ENCODE measurements at places on chromosomes 6 and 20.

- no peaks in the 10 kb centered on the region for H3K36me3 ChIP-seq
- DNase-seq: no peak
- H3K27me3 ChIP-seq: peaks cover 16% of the 10 kb centered on the region
- H3K4me3 ChIP-seq: no peak overlapping the region
- H3K4me1 ChIP-seq: no peaks in the 10 kb centered on the region
- H3K27ac ChIP-seq: no peak overlapping the region
Measured at GRCh38 chr6:163701762-163702161, 287.2 kb downstream of the QKI start.

- DNase-seq: no peak
- H3K4me1 ChIP-seq: no peaks in the 10 kb centered on the region
- H3K36me3 ChIP-seq: no peaks in the 10 kb centered on the region
- H3K27me3 ChIP-seq: peaks cover 25% of the 10 kb centered on the region
Measured at GRCh38 chr6:110329714-110330436, 28.3 kb downstream of the METTL24 start.

GRCh38 chr20:38471245-38471644 is 1.4 kb upstream of the RALGAPB start:
- H3K27ac ChIP-seq: no peak overlapping the region
- no peak overlapping the region for H3K4me3 ChIP-seq
- peaks cover 30% of the 10 kb centered on the region for H3K4me1 ChIP-seq

DNA sequence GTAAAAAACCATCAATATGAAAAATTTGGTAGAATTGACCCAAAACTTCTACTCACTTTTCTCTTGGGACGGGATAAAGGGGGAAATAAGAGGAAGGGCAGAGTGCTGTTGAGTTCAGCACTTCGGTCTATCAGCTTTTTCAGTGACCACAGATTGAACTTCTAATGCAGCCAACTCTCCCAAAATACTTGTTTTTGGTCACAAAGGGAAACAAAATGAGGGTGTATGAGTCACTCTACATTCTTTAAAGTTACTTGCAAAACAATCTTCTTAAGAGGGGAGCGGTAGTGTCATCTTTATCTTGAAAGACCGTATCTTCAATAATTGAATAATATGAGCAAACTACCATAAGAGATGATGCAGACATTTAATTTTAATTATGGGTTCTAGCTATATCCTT is 661.3 kb downstream of the CD109 start:
- no peaks in the 10 kb centered on the region for H3K4me1 ChIP-seq
- no peaks in the 10 kb centered on the region for H3K36me3 ChIP-seq
- no peak for DNase-seq
- no peaks in the 10 kb centered on the region for H3K27me3 ChIP-seq

- no peak overlapping the region for H3K4me3 ChIP-seq
- no peak for DNase-seq
- no peaks in the 10 kb centered on the region for H3K27me3 ChIP-seq
- no peak overlapping the region for H3K27ac ChIP-seq
- H3K36me3 ChIP-seq: no peaks in the 10 kb centered on the region
- no peaks in the 10 kb centered on the region for H3K4me1 ChIP-seq
Measured at GRCh38 chr6:82602776-82603175, 239.2 kb downstream of the TPBG start.

DNA sequence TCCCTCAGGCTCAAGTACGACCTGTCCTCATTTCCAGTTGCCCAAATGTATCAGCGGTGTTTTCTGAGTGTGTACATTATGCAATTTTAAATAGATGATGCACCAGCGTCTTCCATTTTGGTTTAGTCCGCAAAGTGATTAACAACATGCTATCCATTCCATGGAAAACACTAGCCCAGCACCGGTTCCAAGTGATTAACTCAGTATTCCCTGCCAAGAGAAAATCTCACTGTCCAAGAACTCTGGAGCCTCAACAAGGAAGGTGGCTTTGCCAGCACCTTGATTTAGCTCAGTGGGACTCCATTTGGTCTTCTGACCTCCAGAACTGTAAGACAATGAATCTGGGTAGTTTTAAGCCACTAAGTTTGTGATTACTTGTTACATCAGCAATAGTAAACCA is 107.2 kb downstream of the FOXC1 start:
- no peak overlapping the region for H3K4me3 ChIP-seq
- no peaks in the 10 kb centered on the region for H3K27me3 ChIP-seq
- DNase-seq: no peak
- H3K4me1 ChIP-seq: no peaks in the 10 kb centered on the region
- H3K36me3 ChIP-seq: peaks cover 2% of the 10 kb centered on the region

- DNase-seq: no peak
- no peak overlapping the region for H3K27ac ChIP-seq
- no peak overlapping the region for H3K4me3 ChIP-seq
- H3K4me1 ChIP-seq: no peaks in the 10 kb centered on the region
Measured at GRCh38 chr6:100188754-100189153, 194.7 kb upstream of the MCHR2 start.

- H3K4me1 ChIP-seq: no peaks in the 10 kb centered on the region
- H3K27me3 ChIP-seq: peaks cover 26% of the 10 kb centered on the region
- H3K4me3 ChIP-seq: no peak overlapping the region
- DNase-seq: no peak
- H3K36me3 ChIP-seq: no peaks in the 10 kb centered on the region
Measured at GRCh38 chr20:19867940-19868371, 109.9 kb downstream of the RIN2 start.

DNA sequence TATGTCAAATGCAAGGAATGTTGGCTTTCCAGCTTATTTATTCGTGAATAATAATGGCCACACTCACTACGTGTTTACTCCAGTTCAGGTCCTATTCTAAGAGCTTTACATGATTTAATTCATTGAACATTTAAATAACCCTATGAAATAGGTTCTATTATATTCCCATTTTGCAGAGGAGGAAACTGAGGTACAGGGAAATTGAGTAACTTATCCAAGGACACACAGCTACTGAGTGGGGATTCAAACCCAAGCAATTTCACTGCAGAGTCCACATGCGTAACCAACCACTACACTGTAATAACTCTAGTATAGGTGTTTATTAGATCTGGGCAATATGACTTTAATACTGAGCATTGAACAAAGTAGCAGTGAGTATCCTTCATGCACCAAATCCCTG is 12.3 kb upstream of the SLC13A3 start:
- DNase-seq: no peak
- H3K4me1 ChIP-seq: no peaks in the 10 kb centered on the region
- peaks cover 2% of the 10 kb centered on the region for H3K36me3 ChIP-seq
- no peak overlapping the region for H3K27ac ChIP-seq

GRCh38 chr20:49787371-49788357 is 25.0 kb upstream of the SLC9A8 start:
- H3K27ac ChIP-seq: no peak overlapping the region
- no peak for DNase-seq
- H3K4me1 ChIP-seq: peaks cover 4% of the 10 kb centered on the region
- peaks cover 4% of the 10 kb centered on the region for H3K36me3 ChIP-seq
- H3K27me3 ChIP-seq: no peaks in the 10 kb centered on the region

DNA sequence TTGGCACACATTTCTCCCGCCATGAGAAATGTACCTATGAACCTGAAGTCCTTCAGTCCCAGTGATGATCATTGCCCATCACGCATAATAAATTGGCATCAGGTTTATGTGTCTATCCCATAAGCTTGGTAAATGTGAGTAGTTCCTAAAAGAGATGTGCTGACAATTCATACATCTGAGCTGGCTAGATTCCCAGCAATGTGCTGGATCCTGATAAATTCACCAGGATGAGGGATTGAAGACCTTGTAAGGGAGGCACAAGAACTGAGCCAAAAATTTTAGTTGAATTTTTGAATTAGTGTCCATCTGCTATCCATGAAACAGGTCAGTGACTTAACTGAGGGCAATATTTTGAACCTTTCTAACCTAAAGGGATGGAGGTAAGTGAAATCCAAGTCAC is 267.9 kb upstream of the CITED2 start:
- H3K36me3 ChIP-seq: no peaks in the 10 kb centered on the region
- peaks cover 12% of the 10 kb centered on the region for H3K4me1 ChIP-seq
- H3K27me3 ChIP-seq: no peaks in the 10 kb centered on the region
- H3K4me3 ChIP-seq: no peak overlapping the region
- DNase-seq: no peak

- no peak overlapping the region for H3K27ac ChIP-seq
- peaks cover 100% of the 10 kb centered on the region for H3K27me3 ChIP-seq
- H3K36me3 ChIP-seq: peaks cover 22% of the 10 kb centered on the region
- peaks cover 18% of the 10 kb centered on the region for H3K4me1 ChIP-seq
- no peak for DNase-seq
Measured at GRCh38 chr6:149935668-149936067, 6.1 kb upstream of the ULBP2 start.

DNA sequence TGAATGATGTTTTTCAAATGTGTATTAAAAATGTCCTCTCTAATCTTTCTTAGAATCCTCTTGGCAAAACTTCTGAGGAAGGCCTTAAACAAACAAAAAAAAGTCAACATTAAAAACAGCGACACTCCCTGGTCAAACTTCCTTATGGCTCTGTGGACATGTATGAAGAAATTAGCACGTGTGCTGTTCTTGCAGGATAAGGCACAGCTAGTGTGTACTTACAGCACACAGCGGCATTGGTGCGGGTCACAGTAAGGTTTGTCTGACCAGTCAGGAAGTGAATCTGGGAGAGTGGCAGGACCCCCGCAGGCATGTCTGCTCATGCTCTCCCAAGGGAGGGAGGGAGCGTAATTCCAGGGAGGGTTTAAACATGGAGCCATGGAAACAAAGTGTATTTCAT is 38.8 kb downstream of the SLC22A1 start:
- H3K27me3 ChIP-seq: no peaks in the 10 kb centered on the region
- no peak overlapping the region for H3K27ac ChIP-seq
- H3K4me3 ChIP-seq: no peak overlapping the region
- no peak for DNase-seq
- no peaks in the 10 kb centered on the region for H3K4me1 ChIP-seq
- peaks cover 3% of the 10 kb centered on the region for H3K36me3 ChIP-seq

- no peaks in the 10 kb centered on the region for H3K36me3 ChIP-seq
- H3K4me3 ChIP-seq: no peak overlapping the region
- H3K4me1 ChIP-seq: peaks cover 3% of the 10 kb centered on the region
- no peak for DNase-seq
- peaks cover 4% of the 10 kb centered on the region for H3K27me3 ChIP-seq
- no peak overlapping the region for H3K27ac ChIP-seq
Measured at GRCh38 chr6:43797919-43798318, 27.9 kb downstream of the VEGFA start.

- H3K36me3 ChIP-seq: no peaks in the 10 kb centered on the region
- H3K4me1 ChIP-seq: no peaks in the 10 kb centered on the region
- no peak overlapping the region for H3K4me3 ChIP-seq
- H3K27me3 ChIP-seq: peaks cover 12% of the 10 kb centered on the region
- no peak for DNase-seq
Measured at GRCh38 chr6:148240461-148240840, 102.2 kb upstream of the SASH1 start.

- H3K36me3 ChIP-seq: no peaks in the 10 kb centered on the region
- no peaks in the 10 kb centered on the region for H3K27me3 ChIP-seq
- DNase-seq: no peak
Measured at GRCh38 chr6:105726902-105727655, 324.2 kb upstream of the PREP start.

DNA sequence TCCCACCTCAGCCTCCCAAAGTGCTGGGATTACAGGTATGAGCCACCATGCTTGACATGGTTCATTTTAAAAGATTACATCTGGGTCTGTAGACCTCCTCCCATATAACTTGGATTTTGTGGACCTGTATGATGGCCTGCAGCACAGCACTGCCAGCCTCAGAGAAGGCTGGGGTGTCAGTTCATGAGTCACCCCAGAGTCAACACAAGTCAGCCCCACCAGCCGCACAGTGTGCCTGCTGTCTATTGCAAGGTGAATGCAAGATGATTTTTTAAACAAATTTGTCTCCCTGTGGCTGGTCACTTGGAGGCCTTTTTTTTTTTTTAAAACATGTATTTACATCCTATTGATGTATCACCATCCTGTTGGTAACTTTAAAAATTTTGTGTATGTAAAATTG is 76.7 kb downstream of the RREB1 start:
- H3K36me3 ChIP-seq: peaks cover 47% of the 10 kb centered on the region
- H3K27ac ChIP-seq: no peak overlapping the region
- no peak overlapping the region for H3K4me3 ChIP-seq
- H3K4me1 ChIP-seq: peaks cover 5% of the 10 kb centered on the region
- DNase-seq: no peak

GRCh38 chr6:139010674-139011073 is 17.9 kb upstream of the ABRACL start:
- no peak overlapping the region for H3K4me3 ChIP-seq
- H3K27me3 ChIP-seq: peaks cover 20% of the 10 kb centered on the region
- no peaks in the 10 kb centered on the region for H3K4me1 ChIP-seq
- H3K36me3 ChIP-seq: no peaks in the 10 kb centered on the region

DNA sequence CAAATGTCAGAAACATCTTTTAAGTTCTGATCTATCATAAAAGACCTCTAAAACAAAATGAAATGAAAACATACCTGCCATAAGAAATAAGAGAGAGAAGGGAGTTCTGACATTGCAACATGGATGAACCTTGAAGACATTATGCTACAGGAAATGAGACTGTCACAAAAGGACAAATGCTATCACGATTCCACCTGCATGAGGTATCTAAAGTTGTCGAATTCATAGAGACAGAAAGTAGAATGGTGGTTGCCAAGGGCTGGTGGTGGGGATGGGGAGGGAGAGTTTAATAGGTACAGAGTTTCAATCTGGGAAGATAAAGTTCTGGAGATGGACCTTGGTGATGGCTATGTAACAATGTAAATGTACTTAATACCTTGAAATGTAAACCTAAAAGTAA is 3.3 kb downstream of the EZR start:
- H3K4me3 ChIP-seq: peak overlapping the region; percentile 99
- peak overlapping the region; percentile 99 for H3K27ac ChIP-seq
- H3K36me3 ChIP-seq: peaks cover 90% of the 10 kb centered on the region
- H3K27me3 ChIP-seq: no peaks in the 10 kb centered on the region

DNA sequence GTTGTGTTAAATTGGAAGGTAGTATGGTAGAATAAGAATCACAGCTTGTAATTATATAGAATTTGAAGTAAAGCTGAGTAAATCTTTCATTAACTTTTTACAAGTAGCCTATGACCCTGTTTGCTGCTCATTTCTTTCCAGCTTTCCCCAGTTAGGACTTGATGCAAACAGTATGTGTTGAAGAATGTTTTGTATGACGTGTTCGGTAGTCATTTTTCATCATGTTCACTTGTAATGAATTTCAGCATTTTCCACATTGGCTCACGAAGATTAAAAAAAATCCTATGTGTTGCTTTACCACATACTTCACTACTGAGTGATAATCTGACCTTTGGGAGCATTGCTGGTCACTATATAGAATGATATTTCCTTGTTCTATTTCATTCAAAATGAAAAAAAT is 162.4 kb downstream of the CDKAL1 start:
- H3K27me3 ChIP-seq: no peaks in the 10 kb centered on the region
- no peaks in the 10 kb centered on the region for H3K36me3 ChIP-seq
- peaks cover 36% of the 10 kb centered on the region for H3K4me1 ChIP-seq
- no peak for DNase-seq
- H3K27ac ChIP-seq: no peak overlapping the region
- no peak overlapping the region for H3K4me3 ChIP-seq

- H3K4me1 ChIP-seq: peaks cover 2% of the 10 kb centered on the region
- no peaks in the 10 kb centered on the region for H3K36me3 ChIP-seq
- no peak for DNase-seq
Measured at GRCh38 chr20:37566590-37567330, 39.1 kb upstream of the BLCAP start.
